ENCODE measurements at places on chromosomes 13 and 19.

- DNase-seq = no peak
These were observed 14.5 kb upstream of the MPHOSPH8 start for GRCh38 chr13:19618977-19619376.

DNA sequence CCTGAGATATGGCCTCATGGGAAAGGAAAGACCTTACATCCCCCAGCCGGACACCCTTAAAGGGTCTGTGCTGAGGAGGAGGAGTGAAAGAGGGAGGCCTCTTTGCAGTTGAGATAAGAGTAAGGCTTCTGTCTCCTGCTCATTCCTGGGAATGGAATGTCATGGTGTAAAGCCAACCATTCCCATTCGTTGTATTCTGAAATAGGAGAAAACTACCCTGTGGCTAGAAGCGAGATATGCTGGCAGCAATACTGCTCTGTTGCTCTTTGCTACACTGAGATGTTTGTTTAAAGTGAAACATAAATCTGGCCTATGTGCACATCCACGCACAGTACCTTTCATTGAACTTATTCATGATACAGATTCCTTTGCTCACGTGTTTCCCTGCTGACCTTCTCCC is 783 bp upstream of the ZNF587B start:
- DNase-seq = no peak

- DNase-seq = no peak
These were observed 1316.7 kb upstream of the SLC10A2 start for GRCh38 chr13:104382951-104383350.

GRCh38 chr13:38045278-38046048 is 175.9 kb upstream of the TRPC4 start:
- no peak for DNase-seq

- no peak for DNase-seq
These were observed 16.4 kb downstream of the CCDC124 start for GRCh38 chr19:17948931-17949930.

DNA sequence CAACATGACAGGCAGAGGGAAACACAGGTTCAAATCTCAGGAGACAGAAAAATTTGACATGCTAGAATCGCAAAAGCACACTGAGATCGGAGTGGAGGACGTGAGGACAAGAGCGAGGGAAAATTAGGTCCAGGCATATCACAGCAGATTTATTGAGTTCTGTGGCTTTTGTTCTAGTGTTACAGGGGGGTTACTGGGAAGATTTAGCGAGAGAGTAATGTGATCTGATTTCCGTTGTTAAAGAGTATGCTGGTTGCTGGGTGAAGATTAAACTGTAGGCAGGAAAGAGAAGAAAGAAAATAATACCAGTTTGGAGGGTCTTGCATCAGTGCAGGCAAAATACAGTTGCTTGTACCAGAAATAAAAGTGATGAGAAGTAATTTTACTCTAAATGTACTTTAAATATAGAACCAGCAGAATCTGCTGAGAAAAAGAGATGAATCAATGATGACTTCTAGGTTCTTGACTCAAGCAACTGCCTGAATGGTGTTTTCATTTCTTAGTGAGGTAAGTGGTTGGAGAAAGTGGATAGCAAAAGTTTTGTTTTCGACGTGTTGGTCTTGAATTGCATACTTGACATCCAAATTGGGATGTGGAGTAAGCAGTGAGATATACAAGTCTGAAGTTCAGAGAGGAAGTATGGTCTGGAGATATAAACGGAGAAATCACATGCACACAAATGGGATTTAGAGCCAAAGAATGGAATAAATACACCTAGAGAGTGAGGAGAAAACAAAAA is 35.7 kb downstream of the UFM1 start:
- DNase-seq = no peak

DNA sequence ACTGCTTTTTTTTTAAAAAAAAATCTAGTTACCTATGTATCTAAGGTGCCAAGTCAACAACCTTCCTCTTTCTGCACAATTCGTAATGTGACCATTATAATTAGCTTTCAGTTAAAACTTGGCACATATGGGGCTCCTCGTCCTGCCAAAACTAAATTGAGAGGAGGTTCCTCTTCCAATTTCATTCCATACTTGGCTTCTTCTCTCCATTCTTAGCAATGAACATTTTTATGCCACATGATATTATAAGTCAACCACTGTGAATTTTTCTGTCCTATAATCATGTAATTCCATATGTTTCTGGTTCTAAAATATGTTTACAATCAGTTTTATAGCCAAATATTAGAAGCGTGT is 177.0 kb downstream of the DCLK1 start:
- DNase-seq = no peak

DNA sequence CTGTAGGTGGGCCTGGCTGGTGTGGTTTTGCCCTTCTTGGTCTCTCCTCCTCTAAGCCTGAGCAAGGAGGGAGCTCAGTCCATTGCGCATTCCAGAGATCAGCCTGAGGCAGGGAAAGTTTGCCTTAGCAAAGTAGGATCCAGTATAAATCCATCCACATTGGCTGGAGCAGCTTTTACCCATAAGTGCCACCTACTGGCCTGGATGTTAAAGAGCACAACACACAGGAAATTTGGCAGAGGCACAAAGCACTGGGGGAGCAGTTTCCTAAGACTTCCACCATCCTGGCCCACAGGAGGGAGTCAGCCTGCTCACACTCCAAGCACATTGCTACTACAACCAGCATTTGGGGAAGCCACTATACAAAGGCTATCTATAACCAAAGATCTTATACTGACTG is 1124.2 kb downstream of the SLITRK1 start:
- no peak for DNase-seq

GRCh38 chr19:9935506-9936325 is 599 bp downstream of the OLFM2 start:
- no peak for DNase-seq

GRCh38 chr13:45280751-45281634 is 60.0 kb downstream of the TPT1 start:
- DNase-seq = no peak

GRCh38 chr19:1470055-1470304 is 9.0 kb downstream of the C19orf25 start:
- DNase-seq = no peak
